Astrocyte (in vitro differentiated cells and primary cell): ENCODE measurements at places on chromosomes 7 and 10. TPM values are rescaled to one million over a fixed set of nuclear protein-coding genes. Genes with fewer than 3 reads are reported as not detected.

ADD3 gene
- 127 and 148 TPM in 2 replicates for total RNA-seq

DNA sequence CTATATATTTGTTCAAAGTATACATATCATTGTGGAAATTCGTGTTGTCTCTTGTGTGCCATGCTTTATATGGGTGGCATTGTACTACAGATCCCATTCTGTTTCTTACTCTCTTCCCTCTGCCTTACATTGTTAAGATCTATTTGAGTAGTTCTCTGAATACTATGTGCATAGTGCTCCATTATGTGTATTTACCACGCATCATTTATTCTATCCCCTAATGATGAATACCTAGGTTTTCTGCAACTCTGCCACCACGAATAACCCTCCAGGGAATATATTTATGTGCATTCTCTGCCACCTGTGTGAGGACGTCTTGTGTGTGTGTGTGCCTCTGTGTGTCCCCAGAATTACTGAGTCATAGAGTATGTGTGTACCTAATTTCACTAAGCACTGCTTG is 431.2 kb upstream of the C7orf33 start:
- DNase-seq: no peak

GRCh38 chr7:52547308-52547910 is 488.0 kb upstream of the POM121L12 start:
- DNase-seq: no peak

AFAP1L2 gene
- total RNA-seq: 26.6 and 28.1 TPM in 2 replicates

DNA sequence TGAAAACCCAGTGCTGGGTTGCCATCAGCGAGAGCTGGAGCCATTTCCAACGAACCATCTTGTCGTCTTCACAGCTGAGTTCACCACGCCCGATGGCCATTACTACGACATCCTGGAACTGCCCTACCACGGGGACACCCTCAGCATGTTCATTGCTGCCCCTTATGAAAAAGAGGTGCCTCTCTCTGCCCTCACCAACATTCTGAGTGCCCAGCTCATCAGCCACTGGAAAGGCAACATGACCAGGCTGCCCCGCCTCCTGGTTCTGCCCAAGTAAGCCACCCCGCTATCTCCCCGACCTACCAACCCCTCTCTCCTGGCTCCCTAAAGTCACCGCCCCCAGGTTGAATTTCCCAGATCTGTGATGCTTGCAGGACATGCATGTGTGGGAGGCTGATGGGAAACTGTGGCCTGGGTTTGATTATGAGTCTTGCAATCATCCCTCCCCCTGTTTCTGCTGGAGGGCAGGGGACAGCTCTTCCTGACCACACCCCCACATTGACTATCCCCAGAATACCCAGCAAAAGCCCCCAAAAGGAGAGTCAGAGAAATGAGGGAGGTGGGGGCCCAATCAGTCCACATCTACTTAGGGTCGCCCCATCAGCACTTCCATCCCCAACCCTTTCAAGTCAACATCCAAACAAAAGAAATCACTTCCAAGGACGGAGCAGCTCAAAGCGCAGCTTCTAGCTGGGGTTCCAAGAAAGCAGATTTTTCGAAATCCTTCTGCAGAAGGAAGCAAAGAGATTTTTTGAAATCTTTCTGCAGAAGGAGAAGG is 6.9 kb downstream of the SERPINE1 start:
- DNase-seq: no peak

DNA sequence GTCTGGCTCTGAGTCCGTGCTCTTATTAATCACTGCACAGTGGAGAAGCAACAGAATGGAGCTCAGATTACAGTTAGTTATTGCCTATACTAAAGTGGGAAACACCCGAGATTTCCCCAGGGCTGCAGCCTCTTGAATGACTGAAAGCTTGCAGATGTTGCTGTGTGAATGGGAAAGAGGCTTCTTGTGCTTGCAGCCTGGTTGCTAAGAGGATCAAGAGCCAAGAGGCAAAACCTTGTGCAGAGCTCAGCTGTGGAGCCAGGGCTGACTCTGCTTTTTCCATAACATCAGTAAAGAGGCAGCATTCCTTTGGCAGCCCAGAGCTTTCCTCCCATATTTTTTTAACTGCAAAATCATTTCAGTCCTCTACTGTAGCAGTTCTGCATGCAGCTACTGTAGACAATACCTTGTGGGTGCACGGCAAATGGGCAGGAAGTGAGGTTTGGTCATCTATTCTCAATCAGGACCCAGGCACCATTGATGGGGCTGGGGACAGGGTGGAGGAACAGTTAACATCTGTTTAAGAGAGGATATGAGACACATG is 86.5 kb downstream of the RALA start:
- peak; percentile 81 for DNase-seq

- DNase-seq: no peak
Observed at GRCh38 chr7:42461537-42461936, 224.5 kb upstream of the GLI3 start.

ADAM22 gene
- 1.5 and 2.2 TPM in 2 replicates for total RNA-seq

DNA sequence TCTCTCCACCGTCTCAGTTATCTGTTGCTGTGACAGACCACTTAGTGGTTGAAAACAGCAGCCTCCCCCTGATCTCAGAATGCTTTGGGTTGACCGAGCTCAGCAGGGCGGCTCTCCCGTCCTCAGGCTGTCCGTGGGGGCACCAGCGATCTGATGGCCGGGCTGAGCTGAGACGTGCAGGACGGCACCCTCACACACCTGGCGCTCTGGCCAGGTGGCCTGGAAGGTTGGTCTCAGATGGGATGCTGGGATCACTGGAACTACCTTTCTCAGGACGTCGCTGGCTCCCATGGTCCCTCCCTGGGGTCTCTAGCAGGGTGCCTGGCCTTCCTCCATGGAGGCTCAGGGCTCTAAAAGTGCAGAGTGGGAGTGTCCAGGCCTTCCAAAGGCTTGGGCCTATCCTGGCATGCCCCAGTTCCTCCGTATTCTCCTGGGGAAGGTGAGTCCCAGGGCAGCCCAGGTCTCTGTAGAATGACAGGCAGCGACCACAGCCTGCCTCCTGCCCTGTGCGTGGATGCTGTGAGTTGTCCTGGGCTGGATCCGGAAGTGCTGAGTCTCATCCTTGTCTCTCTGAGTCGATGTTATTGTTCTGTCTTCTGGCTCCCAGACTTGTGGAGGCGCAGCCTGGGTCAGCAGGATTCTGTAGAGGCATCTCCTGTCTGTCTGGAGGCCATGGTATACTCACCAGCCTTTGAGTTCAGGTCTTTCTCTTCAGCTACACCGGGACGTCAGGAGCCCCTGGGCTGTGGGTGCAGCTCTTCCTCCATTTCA is 12.2 kb upstream of the PWWP2B start:
- no peak for DNase-seq

- peak; percentile 49 for DNase-seq
Observed at GRCh38 chr7:45021604-45022296, 21.7 kb downstream of the CCM2 start.

DNA sequence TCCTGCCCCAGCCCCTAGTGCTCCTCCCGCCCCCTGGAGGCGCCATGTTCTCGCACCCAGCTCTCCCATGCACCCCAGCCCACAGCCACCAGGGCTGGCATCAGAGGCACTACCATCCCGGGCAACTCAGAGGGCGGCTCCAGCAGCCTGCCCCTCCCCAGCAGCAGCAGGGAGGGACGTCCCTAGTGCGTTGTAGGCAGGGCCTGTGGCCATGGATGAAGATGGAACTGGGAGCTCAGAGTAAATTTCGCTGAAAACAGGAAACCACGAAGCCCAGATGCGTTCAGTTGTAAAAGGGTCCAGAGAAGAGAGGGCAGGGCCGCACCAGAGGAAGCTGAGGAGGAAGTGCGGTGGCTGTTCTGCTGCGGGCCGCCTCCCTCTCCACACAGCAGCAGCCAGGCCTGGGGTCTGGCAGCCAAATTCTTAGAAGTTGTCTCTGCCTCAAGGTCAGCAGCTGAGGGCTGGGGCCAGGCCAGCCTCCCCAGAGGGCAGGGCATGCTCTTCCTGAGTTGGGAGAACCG is 24.6 kb downstream of the VSIR start:
- no peak for DNase-seq

- peak; percentile 3 for DNase-seq
Observed at GRCh38 chr10:23516530-23516929, 77.7 kb downstream of the OTUD1 start.

TMEM140 gene
- total RNA-seq: 0.27 and 0.62 TPM in 2 replicates

- no peak for DNase-seq
Observed at GRCh38 chr10:79128923-79129305, 60.1 kb downstream of the ZMIZ1 start.

DNA sequence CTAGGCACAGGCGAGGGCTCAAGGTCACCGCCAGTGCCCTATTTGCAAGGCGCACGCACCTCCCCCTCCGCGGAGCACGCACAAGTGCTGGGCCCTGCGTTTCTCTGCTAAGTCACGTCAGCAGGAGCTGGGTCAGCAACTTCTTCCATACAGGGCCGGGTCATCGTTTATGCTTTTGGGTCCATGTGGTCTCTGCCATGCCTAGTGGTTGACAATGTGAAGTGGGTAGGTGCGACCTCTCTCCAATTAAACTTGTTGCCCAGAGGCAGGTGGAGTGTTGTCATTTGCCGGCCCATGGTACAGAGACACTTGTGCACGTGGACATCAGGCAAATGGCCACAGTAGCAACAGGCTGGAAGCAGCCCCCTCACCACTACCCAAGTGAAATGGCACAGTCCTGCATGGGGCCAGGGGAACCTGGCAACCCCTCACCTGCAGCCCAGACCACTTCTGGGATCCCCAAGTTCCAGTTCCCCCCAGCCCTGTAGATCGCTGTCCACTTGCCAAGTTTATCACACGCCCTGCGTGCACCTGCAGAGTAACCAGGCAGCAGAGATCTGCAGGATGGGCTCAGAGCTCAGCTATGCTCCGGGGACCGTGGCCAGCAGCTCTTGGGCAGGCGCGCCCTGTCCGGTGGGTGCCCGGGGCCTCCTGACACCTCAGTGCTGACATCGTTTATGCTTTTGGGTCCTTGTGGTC is 86.1 kb upstream of the PPP2R2D start:
- no peak for DNase-seq

CYP3A4 gene
- not detected in 2 replicates for total RNA-seq

- DNase-seq: no peak
Observed at GRCh38 chr7:6495597-6496262, 48.0 kb upstream of the DAGLB start.

SMC3 gene
- total RNA-seq: 24.8 and 27.2 TPM in 2 replicates

GRCh38 chr7:47322731-47323130 is 259.2 kb downstream of the TNS3 start:
- DNase-seq: no peak

- no peak for DNase-seq
Observed at GRCh38 chr7:104242638-104243037, 34.8 kb upstream of the ORC5 start.

CADPS2 gene
- 6.1 and 6.4 TPM in 2 replicates for total RNA-seq

EIF5AL1 gene
- total RNA-seq: 1.0 and 1.1 TPM in 2 replicates

- no peak for DNase-seq
Observed at GRCh38 chr10:107856047-107856315, 691.5 kb upstream of the SORCS1 start.

UNCX gene
- not detected in 2 replicates for total RNA-seq
